ENCODE measurements at places on chromosomes 2 and 18.

DNA sequence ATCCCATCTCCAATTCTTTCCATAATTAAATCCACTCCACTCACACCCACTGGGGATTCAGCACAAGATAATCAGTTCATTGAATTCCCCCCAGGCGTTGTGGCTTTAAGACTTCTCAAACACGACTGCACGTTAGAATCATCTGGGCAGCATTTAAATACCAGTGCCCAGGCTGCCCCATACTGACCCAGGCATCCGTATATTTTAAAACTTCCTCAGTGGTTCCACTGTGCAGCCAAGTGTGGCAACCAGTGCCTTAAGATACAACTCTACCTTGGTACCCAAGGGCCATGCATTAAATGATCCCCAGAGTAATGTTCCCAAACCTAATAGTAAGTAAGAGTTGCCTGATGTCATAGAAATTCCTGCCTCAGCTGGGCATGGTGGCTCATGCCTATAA lies 54.3 kb upstream of the BZW1 start:
- DNase-seq: no peak

DNA sequence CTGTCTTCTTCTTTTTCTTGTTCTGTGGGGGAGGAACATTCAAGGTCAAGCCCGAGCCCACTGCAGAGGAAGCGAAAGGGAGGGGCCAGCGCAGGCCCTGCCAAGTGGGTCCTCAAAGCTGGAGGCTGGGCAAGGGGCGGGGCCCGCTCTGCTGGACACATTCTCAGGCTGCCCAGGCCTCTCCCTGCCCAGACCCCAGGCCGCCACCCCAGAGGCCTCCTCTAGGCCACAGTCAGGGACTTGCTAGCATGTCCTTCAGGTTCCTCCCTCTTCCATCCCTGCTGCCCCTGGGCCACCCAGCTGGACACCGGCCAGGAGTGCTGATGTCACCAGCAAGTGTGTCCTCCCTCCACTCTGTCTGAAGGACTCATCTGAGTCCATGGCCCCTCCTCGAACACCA lies 44.1 kb downstream of the KIF1A start:
- DNase-seq: no peak

- no peak for DNase-seq
Measured at GRCh38 chr2:134244587-134244986, 9.3 kb upstream of the MGAT5 start.

- DNase-seq: no peak
Measured at GRCh38 chr2:189613650-189614420, 33.2 kb upstream of the SLC40A1 start.

GRCh38 chr2:101698014-101698843 lies 722 bp downstream of the MAP4K4 start:
- no peak for DNase-seq

GRCh38 chr18:79772865-79773696 lies 24.7 kb upstream of the KCNG2 start:
- DNase-seq: no peak

GRCh38 chr2:85368921-85369320 lies 14.4 kb downstream of the ELMOD3 start:
- DNase-seq: no peak

DNA sequence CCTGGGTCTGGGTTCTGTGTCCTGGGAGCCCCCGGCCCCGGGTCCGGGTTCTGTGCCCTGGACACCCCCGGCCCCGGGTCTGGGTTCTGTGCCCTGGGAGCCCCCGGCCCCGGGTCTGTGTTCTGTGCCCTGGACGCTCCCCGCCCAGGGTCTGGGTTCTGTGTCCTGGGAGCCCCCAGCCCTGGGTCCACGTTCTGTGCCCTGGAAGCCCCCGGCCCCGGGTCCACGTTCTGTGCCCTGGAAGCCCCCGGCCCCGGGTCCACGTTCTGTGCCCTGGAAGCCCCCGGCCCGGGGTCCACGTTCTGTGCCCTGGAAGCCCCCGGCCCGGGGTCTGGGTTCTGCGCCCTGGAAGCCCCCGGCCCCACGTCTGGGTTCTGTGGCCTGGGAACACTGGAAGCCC lies 253.9 kb downstream of the TWIST2 start:
- no peak for DNase-seq
